ENCODE measurements at places on chromosomes 12 and 14.

DNA sequence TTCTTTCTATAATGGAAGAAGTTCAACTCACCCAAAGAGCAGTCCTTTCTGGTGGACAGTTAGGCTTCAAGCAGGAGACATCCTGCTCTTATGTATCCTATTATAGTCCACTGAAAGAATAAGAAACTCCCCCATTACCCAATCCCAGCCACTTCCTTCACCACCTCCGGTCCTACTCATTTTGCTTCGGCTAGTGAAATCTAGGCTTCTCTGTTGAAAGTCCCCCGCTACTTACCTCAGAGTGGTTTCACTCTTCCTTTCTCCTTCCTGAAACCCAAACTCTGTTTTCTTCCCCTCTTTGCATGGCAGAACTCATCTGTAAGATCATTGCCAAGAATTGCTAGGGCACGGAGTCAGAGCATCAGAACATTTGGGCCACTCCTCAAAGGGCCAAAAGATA lies at the start of gene GPR84:
TSS of gene GPR84 (minus strand) at position 74 of the 400 bp plus-strand sequence. CDS start 635 bp downstream, outside the sequence.
- DNase-seq, result no peak

- no peak for DNase-seq
Measured at GRCh38 chr12:46808955-46809697, 16.7 kb downstream of the SLC38A4 start.

DNA sequence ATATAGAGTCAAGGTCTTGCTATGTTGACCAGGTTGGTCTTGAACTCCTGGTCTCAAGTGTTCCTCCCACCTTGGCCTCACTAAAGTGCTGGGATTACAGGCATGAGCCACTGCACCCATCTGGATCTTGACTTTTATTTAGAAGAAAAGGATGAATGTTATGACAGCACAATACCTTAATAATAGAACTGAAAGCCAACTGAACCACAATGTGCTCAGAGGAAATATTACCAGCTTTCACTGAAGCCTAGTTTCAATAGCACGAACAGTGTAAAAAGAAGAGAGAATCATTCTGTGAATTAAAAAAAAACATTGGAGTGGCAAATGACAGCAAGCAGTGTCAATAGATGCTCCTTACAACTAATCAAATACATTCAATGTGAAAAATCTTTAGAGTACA lies 239.2 kb upstream of the RMST start:
- no peak for DNase-seq

GRCh38 chr12:110170535-110171185 lies 46.5 kb downstream of the IFT81 start:
- no peak for DNase-seq

GRCh38 chr14:19920021-19920657 lies at the start of gene OR4K5:
TSS of gene OR4K5 (plus strand) at chr14:19920607. CDS start at chr14:19920607, 0 bp downstream.
- DNase-seq, result no peak

DNA sequence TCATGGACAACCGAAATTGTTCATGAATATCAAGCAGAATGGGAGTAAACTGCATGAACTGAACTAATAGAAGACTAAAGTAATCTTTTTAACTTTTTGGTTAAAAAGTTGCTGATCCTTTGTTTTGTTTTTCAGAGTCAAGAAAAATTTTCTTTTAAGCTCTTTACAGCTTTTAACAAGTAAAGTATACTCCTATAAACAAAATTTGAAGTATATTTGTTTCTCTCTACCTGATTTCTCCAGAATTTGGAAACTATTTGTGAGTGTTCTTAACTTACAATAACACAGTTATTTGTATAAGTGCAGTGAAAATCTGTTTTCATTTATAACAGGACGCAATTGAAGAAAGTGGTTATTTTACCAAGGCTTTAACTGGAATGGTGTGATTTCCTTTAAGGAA lies 12.2 kb upstream of the LRRK2 start:
- DNase-seq, result no peak

DNA sequence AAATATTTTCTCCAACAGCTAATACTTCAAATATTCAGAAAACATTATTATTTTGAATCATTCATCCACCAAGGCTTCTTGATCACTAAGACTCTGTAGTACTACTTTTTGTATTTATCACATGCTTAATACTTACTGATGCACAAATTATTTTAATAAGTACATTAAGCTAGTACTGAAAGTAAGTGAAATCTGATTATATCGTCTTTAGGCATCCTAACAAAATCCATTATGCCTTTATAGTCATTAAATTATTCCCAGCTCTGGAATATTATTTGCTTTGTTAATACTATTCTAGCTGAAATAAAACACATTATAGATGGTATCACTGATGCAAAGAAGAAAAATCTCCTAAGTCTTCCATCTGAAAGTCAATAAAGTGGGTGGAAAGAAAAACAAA lies 75.1 kb upstream of the TTC7B start:
- DNase-seq, result no peak

DNA sequence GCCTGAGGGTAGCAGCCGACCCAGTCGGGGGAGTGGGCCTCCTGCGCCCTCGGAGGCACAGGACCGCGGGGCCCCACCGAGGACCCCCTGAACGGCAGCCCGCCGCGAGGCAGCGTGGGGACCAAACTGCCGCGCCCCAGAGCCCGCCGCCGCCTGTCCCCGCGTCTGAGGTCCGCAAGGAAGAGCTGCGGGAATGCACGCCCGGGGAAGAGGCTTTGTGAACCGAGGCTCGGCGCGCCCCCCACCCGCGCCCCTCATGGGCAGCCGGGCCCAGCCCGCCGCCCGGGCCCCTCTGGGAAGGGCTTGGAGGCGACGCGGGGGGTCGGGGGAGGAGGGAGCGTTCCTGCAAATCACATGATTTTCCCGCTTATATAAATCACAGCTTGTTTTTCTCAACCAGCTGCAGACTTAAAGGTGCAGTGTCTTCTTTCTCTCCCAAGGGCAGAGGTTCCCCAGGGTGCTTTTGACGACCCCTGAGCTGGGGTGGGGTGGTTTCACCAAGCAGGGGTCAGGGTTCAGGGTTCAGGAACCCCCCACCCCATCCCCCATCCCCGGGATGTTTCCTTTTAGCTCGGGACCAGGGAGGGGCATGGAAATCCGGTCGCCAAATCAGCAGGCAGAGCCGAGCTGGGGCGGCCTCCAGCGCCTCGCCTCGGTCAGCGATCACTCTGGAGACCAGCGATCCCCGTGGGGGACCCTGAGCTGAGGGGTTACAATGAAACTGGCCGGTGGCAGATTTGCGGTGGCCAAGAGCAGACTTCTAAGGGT lies 44.7 kb upstream of the ATP23 start:
- DNase-seq, result no peak

GRCh38 chr14:55912344-55912743 lies 205.9 kb upstream of the PELI2 start:
- DNase-seq, result no peak

- no peak for DNase-seq
Measured at GRCh38 chr12:53956914-53957536, 2.3 kb downstream of the HOXC12 start.

- no peak for DNase-seq
Measured at GRCh38 chr14:72026536-72026935, 94.3 kb downstream of the RGS6 start.

- DNase-seq, result no peak
Measured at GRCh38 chr12:5262450-5262849, 169.5 kb upstream of the NTF3 start.

DNA sequence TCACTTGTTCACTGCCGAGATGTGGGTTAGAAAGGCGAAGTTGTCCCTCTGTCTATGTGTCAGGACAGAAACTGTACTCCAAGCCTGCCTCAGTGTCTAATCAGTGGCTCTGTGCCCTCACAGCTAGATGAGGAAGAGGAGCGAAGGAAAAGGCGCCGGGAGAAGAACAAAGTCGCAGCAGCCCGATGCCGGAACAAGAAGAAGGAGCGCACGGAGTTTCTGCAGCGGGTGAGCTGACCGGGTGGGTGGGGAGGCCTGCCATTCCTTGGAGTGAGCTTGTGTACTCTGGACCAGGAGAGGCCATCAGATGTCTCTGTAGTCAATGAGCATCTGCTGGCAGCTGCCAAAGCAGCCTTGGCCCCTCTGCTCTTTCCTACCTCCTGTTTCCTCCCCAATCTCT lies 33.5 kb downstream of the JDP2 start:
- DNase-seq, result no peak

DNA sequence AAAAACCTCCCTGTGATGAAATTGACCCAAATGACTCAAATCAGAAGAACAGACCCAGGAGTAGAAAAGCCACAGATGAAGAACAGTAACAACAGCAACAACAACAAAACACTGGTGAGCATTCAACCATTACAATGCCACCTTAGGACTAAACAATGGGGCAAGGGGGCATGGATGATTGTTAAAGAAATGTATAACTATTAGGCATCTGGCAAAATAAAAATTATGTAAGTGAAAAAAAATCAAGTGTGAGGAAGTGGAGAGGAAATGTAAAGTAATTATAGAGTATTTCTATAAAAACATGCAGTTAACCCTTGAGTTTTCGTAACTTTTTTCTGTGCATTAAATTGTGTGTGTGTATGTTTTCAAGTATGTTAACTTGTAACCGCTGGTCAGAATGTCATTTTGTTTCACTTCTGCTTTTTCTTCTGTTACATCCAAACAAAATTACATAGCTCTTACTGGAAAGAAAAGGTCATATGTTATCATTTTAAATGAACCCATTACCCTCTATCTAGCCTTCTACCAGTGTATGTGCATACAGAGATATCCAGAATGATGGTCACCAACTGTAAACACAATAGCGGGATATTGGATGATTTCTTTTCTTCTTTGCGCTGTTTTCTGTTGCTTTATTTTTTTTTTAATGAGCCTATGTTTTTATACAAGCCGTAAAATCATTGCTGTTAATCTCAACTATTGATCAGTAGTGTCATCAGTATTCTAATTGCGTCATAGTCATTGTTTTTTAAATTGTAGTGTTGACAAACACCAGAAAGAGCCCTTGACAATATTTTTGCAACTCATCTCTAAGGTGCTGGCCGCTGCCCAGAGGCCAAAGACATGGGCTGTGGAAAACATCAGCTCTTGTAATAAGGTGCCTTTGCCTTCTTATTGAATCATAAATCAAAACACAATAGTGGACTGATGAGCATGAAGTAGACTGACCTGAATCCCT lies 170.6 kb downstream of the CRADD start:
- DNase-seq, result no peak

- no peak for DNase-seq
Measured at GRCh38 chr12:59626382-59626781, 30.6 kb downstream of the SLC16A7 start.

GRCh38 chr14:89415159-89415558 lies 1.9 kb downstream of the FOXN3 start:
- no peak for DNase-seq

DNA sequence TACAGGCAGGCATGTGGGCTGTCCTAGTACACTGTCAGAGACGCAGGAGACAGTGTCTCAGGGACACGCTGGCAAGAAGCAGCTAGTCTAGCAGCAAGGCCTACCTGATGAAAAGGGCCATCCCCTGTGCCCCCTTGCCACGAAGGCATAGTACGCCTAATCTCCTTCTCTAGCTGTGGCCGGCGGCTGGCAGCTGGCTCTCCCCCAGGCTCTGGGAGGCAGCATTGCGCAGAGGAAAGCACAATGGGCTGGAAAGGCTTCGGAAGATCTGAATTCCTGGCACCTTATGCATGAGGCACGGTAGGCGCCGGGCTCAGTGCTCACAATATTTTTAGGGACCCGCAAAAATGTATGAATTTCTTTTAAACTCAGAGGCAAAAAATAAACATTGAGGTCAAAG lies 16.0 kb upstream of the PLEKHH1 start:
- no peak for DNase-seq

- no peak for DNase-seq
Measured at GRCh38 chr14:85093631-85094330, 436.2 kb upstream of the FLRT2 start.

DNA sequence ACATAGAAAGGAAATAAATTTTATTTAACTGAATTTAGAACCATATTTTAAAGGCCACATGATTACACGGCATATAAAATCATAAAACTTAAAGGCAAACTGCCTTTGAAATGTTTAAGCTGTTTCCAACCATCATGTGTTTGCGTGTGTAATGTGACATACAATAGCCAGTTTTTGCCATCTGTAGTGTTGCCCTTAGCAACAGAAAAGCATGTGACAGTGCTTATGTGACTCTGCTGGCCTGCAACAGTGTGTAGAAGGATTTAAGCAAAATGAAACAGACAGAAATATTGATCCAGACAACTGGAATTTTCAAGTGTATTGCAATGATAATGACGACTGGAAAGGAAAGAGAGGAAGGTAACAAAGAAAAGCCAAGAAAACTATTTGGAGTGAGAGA lies 49.5 kb downstream of the TSPAN19 start:
- DNase-seq, result no peak

- DNase-seq, result no peak
Measured at GRCh38 chr12:46103559-46104383, 113.4 kb upstream of the SCAF11 start.

DNA sequence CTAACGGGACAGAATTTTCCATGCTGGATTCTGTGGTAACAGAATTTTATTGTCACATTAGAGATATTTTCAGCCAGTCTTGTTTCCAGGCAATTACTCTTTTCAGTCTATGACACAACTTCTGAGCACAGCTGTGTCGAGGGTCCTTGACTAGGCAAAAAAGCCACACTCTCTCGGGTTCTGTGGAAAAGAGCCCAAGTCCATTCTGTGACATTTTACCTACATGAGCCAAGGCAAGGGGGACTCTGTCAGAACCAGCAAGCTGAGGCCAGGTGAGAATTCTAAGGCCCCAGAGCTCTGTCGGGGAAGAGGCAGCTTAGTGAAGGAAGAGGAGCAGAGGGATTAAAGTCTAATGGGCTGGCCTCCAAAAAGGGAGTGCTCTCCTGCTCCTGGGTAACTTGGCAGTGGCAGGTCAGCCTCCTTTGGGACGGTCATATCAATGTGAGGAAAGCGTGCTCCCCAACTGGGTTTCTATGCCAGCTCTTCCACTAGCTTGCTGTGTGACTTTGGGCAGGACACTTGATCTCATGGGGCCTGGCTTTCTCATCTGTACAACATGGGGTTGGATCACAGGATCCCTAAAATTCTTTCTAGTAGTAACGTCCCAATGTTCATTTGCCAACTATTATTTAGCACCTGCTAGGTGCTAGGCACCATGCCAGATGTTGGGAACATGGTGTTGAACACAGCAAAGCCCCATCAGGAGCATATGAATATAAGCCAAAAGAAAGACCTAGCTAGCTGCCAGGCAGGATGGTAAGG lies 16.0 kb upstream of the RIC8B start:
- DNase-seq, result no peak

- no peak for DNase-seq
Measured at GRCh38 chr12:131867891-131868675, 26.3 kb upstream of the ULK1 start.

Data from stimulated activated CD4-positive, alpha-beta T cell treated with anti-CD3 and anti-CD28 coated beads, Interleukin-2, amount 100 ng/mL, for 24 hours (primary cell).